Right atrium auricular region (tissue), 2 donors: ENCODE measurements at places on chromosomes 2 and 18. TPM values are rescaled to one million over a fixed set of nuclear protein-coding genes. Genes with fewer than 3 reads are reported as not detected.

IL36B gene
- not detected for total RNA-seq

GRCh38 chr18:63387861-63388260 lies 20.9 kb upstream of the KDSR start:
- DNase-seq: no peak

- no peak for DNase-seq
Observed at GRCh38 chr18:13213036-13213795, 5.3 kb upstream of the LDLRAD4 start.

DNA sequence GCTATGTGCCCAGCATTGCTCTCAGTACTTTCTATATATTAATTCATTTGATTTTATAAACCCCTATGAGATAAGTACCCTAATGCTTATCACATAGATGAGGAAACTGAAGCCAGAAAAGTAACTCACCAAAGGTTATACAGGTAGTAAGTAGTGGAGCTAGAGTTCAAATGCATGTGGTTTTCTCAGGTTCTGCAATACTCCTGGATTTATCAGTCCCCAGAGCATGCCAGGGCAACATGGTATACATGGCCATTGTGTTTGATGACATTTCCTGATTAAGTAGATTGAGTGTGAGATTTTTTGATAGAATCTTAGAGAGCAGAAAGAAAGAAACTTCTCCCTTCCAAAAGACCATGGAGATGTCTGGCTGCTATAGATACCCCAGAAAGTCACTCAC lies 233.1 kb downstream of the IKZF2 start:
- DNase-seq: no peak

CRYGD gene
- not detected for total RNA-seq

DNA sequence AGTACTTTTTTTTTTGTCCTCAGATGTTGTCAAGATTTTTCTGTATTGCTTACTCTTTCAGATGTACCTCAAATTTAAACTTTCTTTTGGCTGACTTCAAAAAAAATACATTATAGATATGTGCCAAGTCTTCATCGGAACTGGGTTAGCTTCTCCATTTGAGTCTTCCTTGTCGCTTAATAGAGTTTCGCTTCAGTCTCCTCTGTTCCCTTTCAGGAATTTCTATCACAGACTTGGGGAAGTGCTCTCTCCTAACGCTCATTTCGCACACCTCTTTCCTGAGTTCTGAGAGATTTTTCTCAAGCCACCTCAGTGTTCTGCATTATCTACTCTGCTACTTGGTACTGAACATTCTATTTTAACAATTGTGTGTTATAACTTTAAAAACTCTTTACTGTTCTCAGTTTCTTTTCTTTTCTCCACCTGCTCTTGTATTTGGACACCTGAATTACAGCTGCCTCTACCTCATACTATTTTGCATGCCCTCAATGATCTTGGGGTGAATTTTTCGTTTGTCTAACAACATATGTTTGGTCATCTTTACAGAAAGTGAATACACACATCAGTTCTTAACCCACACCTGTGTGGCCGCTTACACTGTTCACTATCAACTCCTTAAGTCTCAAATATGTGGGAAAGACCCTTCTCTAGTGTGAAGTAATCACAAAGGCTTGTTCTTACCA lies 16.5 kb downstream of the PTPN2 start:
- no peak for DNase-seq

DNA sequence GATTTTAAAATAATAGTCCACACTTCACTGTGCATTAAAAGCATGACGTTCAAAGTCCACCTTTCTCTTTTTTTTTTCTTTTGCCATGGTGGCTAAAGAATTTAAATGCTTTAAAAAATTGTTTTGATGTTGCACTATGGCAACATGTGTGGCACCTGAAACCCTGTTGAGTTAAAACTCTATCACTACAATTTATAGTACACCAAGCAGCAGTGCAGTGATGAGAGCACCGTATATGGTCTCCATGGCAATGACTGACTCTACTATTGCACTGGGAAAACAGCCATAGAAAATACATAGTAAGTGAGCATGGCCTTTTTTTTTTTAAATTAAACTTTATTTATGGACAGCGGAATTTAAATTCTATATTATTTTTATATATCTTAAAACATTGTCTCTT lies 298.8 kb downstream of the FIGN start:
- DNase-seq: no peak

- DNase-seq: no peak
Observed at GRCh38 chr2:138565230-138565598, 63.6 kb downstream of the SPOPL start.

GRCh38 chr18:11288401-11288800 lies 139.0 kb upstream of the PIEZO2 start:
- no peak for DNase-seq
